ENCODE measurements at places on chromosomes 4 and X.

GRCh38 chr4:128355305-128355704 is 67.7 kb upstream of the PGRMC2 start:
- no peak for DNase-seq

DNA sequence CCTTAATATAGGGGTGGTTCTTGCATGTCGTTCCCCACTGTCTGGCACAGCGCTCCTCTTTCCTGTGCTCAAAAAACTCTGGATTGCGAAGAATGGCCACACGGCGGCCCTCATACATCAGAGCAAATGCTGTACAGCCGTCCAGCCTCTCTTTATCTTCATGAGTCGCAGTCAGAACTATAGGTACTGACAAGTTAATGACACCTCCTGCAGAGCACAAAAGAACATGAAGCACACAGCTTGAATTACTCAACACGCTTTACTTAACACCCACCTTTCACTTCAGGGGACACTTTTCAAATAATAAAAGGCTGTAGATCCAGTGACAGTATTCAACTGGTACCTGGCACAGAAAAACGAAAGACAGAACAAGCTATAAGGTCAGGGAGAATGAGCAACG is 65.3 kb downstream of the PAPSS1 start:
- DNase-seq = no peak

DNA sequence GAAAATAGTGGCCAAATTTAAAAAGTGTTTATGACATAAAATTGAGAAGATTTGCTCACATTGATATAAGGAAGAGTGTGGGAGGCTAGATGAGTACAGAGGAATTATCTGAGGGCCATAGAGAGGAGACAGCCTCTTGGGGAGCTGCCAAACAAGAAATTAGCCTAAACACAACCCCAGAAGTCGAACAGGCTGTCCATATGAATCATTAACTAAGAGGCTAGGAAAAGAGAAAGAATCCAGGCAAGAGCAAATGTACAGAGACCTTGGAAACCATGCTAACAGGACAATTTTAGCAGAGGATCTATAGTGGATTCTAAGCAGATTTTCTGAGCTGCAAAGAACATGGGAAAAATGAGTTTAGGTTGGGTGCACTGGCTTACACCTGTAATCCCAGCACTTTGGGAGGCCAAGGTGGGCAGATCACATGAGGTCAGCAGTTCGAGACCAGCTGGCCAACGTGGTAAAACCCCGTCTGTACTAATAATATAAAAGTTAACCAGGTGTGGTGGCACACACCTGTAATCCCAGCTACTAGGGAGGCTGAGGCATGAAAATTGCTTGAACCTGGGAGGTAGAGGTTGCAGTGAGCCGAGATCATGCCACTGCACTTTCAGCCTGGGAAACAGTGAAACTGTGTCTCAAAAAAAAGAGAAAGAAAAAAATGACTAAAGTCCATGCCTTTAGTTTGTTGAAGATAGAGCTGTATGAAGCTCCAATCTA is 76.1 kb downstream of the NWD2 start:
- DNase-seq = no peak

GRCh38 chr4:164095313-164096110 is 601.0 kb downstream of the TMA16 start:
- no peak for DNase-seq

GRCh38 chrX:133586443-133586842 is 171.2 kb upstream of the GPC4 start:
- no peak for DNase-seq

- DNase-seq = no peak
Observed at GRCh38 chr4:83536362-83537272, 709 bp downstream of the GPAT3 start.

Data from NCI-H1105 (cell line).